Activated CD4-positive, alpha-beta T cell treated with anti-CD3 and anti-CD28 coated beads, Interleukin-2, amount 10 ng/mL, durations not matched to agents 24 days and 14 days (primary cell): ENCODE measurements at places on chromosomes 12 and 14. TPM values are rescaled to one million over a fixed set of nuclear protein-coding genes. Genes with fewer than 3 reads are reported as not detected.

DNA sequence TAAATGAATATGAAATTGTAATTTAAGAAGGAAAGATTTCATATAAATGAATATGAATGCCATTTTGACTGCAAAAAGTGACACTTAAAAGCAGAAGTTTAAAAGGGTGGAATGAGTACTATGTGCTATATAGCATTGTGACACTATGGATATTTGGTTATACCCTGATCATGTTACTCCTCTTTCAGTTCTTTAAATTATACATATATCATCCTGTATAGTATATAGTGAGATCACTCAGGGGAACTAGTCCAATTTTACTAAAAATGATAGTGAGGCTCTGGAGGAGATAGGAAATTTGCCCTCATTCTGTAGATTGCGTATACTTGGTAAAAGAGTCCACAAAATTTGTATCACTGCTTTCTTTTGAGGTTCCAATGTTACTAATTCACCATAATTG is 155.7 kb upstream of the BTG1 start:
- H3K27ac ChIP-seq: no peak overlapping the region
- no peaks in the 10 kb centered on the region for H3K27me3 ChIP-seq
- no peak overlapping the region for H3K4me3 ChIP-seq
- peaks cover 4% of the 10 kb centered on the region for H3K36me3 ChIP-seq
- H3K4me1 ChIP-seq: peaks cover 24% of the 10 kb centered on the region

The DCN gene
- total RNA-seq: not detected in 2 replicates

The TAMALIN gene
- 10.4 and 12.4 TPM in 2 replicates for total RNA-seq

- no peaks in the 10 kb centered on the region for H3K36me3 ChIP-seq
- H3K27ac ChIP-seq: peak overlapping the region; percentile 73
- H3K27me3 ChIP-seq: no peaks in the 10 kb centered on the region
Observed at GRCh38 chr14:65211341-65211987, 109.1 kb upstream of the MAX start.

GRCh38 chr12:538731-539539 is 79.2 kb downstream of the B4GALNT3 start:
- H3K36me3 ChIP-seq: no peaks in the 10 kb centered on the region
- H3K4me3 ChIP-seq: peak overlapping the region; percentile 48
- H3K27ac ChIP-seq: peak overlapping the region; percentile 78
- H3K4me1 ChIP-seq: peaks cover 15% of the 10 kb centered on the region

The CCDC60 gene
- not detected in 2 replicates for total RNA-seq

DNA sequence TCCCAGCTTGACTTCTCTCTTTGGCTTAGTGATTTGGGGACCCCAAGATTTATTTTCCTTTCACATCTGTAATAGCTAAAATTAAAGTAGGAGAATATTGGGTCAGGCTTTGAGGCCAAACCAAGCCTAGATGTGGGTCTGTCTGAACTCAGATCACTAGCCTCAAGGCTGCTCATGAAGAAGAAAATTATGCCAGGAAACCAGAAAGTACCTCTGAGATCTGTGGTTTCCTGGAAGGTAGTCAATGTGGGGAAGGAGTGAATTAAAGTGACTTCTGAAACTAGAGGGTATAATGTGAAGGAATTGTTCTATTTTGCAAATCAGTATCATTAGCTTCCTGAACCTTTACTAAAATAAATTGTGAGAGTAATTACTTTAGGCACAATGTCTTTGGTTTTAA is 13.4 kb upstream of the CLEC12A start:
- peaks cover 39% of the 10 kb centered on the region for H3K4me1 ChIP-seq
- H3K27me3 ChIP-seq: no peaks in the 10 kb centered on the region
- H3K36me3 ChIP-seq: no peaks in the 10 kb centered on the region
- H3K27ac ChIP-seq: no peak overlapping the region
- H3K4me3 ChIP-seq: peak overlapping the region; percentile 35

GRCh38 chr12:50112456-50113218 is 601 bp downstream of the COX14 start:
- DNase-seq: no peak
- peaks cover 25% of the 10 kb centered on the region for H3K36me3 ChIP-seq

DNA sequence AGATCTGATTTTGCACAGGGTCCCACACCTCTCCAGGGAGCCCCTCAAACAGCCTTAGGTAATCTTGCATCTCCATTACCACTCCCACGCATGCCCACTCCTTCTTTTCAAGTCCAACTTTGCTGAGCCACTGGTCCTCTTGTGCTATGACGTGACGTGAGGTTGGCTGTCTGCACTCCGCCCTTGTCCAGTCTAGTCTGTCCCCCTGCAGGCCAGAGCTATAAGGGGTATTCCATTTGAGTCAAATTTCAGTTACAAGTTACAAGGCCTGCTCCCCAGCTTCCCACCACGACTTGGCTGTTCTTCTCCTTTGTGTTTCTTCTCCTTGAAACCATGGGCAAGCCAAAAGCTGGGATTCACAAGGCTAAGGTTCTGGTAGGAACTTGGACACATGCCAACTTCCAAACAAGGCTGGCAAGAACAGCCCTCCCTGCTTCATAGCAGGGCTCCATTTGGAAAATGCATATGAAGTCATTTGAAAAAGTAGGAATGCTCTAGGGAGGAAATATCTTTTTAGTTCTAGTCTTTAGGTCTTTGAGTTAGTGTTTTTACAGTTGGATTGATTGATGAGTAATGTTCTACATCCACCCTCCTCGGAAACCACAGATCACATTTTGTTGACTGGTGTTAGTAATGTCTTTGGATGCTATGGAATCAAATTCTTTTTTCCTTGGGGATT is 49.1 kb downstream of the KCNA1 start:
- H3K36me3 ChIP-seq: no peaks in the 10 kb centered on the region
- no peaks in the 10 kb centered on the region for H3K4me1 ChIP-seq
- DNase-seq: no peak
- H3K27ac ChIP-seq: no peak overlapping the region

- H3K27ac ChIP-seq: peak overlapping the region; percentile 92
- peak; percentile 83 for DNase-seq
- no peaks in the 10 kb centered on the region for H3K27me3 ChIP-seq
- H3K4me3 ChIP-seq: peak overlapping the region; percentile 82
- H3K4me1 ChIP-seq: peaks cover 32% of the 10 kb centered on the region
- peaks cover 46% of the 10 kb centered on the region for H3K36me3 ChIP-seq
Observed at GRCh38 chr12:21509768-21510167, 8.2 kb downstream of the GOLT1B start.

The RAD52 gene
- 15.2 and 15.7 TPM in 2 replicates for total RNA-seq

DNA sequence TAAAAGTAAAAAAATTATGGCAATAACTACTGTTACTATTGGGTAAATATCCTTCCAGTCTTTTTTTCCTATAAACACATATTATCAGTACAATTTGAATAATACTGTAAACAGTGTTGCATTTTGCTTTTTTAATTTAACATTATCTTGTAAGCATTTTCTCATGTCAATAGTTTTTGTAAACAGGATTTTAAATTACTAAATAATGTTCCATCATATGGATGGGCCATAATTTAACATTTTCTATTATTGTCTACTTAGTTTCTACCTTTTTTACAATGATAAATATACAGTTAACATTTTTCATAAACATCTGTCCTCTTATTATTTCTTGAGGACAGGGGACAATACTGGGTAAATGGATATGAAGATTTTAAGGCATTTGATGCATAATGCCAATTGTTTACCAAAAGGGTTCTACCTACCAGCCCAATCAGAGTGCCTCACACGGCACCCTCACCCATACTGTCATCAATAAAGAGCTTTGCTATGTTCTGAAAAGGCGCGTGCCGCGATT is 759 bp upstream of the ACVR1B start:
- H3K27me3 ChIP-seq: peaks cover 46% of the 10 kb centered on the region
- H3K36me3 ChIP-seq: no peaks in the 10 kb centered on the region

DNA sequence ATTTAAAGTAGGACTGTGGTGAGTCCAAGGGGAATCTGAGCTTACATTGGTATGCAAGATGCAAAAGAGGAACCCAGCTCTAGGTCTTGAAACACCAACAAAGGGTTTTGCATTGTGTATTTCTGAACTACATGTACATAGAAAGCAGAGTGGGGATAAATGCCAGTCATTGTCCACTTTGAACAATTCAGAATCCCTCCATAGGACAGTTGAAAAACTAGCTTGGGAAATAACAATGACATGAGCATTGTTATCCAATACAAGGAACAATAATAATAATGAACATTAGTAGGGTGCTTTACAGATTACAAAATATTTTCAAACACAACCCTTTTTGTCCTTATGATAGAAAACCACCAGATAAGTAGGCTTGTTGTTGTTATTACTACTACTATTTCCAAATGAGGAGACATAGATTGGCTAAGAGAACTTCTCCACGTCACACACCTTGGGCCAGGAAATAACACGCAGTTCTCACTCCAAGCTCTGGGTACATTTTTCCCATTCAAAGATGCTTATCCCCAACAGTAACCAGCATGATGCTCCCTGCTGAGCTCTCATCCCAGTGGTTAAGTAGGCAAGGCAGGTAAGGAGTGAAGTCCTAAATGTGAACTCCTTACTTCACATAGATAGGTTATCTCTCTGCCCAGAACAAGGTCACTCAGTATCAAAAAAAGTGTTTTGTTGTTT is 51.7 kb upstream of the RASSF8 start:
- no peaks in the 10 kb centered on the region for H3K4me1 ChIP-seq
- H3K4me3 ChIP-seq: no peak overlapping the region
- no peak overlapping the region for H3K27ac ChIP-seq
- H3K36me3 ChIP-seq: no peaks in the 10 kb centered on the region

The SLC8A3 gene
- 0.36 and 0.79 TPM in 2 replicates for total RNA-seq

GRCh38 chr12:111285200-111285599 is 83.7 kb downstream of the PHETA1 start:
- no peaks in the 10 kb centered on the region for H3K36me3 ChIP-seq
- H3K27me3 ChIP-seq: no peaks in the 10 kb centered on the region
- H3K27ac ChIP-seq: no peak overlapping the region

- H3K4me3 ChIP-seq: no peak overlapping the region
- H3K36me3 ChIP-seq: no peaks in the 10 kb centered on the region
- H3K4me1 ChIP-seq: peaks cover 17% of the 10 kb centered on the region
- peaks cover 11% of the 10 kb centered on the region for H3K27me3 ChIP-seq
Observed at GRCh38 chr12:42473130-42473529, 116.4 kb downstream of the PRICKLE1 start.

- no peaks in the 10 kb centered on the region for H3K27me3 ChIP-seq
- no peak overlapping the region for H3K4me3 ChIP-seq
- H3K27ac ChIP-seq: no peak overlapping the region
- no peaks in the 10 kb centered on the region for H3K4me1 ChIP-seq
- DNase-seq: no peak
Observed at GRCh38 chr12:117702741-117703140, 266.0 kb downstream of the KSR2 start.

DNA sequence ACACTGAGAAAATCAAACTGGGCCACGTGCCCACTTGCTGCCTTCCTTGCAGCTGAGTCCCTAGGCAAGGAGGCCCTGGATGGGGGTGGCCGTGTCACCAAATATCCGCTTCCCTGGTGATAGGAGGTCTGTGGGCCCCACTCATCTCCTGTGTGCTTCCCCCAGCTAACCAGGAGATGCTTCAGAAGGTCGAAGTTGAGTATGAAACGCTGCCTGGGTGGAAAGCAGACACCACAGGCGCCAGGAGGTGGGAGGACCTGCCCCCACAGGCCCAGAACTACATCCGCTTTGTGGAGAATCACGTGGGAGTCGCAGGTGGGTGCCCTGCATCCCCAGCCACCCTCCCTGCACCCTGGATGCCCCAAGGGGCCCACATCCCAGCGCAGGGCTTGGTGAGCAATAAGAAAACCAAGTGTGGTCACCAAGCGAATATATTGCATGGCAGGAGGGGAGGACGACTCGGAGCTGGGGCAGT is 6.8 kb upstream of the SIVA1 start:
- H3K36me3 ChIP-seq: no peaks in the 10 kb centered on the region
- H3K4me3 ChIP-seq: no peak overlapping the region
- H3K4me1 ChIP-seq: peaks cover 2% of the 10 kb centered on the region
- DNase-seq: no peak
- H3K27me3 ChIP-seq: peaks cover 1% of the 10 kb centered on the region
- no peak overlapping the region for H3K27ac ChIP-seq

The TRAF3 gene
- 64.6 and 68.8 TPM in 2 replicates for total RNA-seq

DNA sequence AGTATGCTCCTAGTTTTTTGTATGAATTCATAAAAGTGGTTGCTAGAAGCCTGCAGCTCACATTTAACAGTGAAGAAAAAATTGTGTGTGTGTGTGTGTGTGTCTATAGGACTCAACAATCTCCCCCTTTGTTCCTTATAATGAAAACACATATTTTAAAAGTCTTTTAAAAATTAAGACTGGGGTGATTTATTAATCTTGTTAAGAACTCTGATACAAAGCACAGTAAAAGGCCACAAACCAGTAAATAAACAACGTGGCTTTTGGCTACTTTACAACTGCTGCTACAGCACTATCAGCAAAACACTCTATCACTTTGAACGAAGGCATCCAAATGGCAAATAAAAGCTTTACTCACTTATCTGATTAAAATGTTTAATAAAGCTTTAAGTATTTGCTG is 594 bp upstream of the VCPKMT start:
- peaks cover 19% of the 10 kb centered on the region for H3K4me1 ChIP-seq
- H3K4me3 ChIP-seq: peak overlapping the region; percentile 97
- peaks cover 28% of the 10 kb centered on the region for H3K36me3 ChIP-seq

DNA sequence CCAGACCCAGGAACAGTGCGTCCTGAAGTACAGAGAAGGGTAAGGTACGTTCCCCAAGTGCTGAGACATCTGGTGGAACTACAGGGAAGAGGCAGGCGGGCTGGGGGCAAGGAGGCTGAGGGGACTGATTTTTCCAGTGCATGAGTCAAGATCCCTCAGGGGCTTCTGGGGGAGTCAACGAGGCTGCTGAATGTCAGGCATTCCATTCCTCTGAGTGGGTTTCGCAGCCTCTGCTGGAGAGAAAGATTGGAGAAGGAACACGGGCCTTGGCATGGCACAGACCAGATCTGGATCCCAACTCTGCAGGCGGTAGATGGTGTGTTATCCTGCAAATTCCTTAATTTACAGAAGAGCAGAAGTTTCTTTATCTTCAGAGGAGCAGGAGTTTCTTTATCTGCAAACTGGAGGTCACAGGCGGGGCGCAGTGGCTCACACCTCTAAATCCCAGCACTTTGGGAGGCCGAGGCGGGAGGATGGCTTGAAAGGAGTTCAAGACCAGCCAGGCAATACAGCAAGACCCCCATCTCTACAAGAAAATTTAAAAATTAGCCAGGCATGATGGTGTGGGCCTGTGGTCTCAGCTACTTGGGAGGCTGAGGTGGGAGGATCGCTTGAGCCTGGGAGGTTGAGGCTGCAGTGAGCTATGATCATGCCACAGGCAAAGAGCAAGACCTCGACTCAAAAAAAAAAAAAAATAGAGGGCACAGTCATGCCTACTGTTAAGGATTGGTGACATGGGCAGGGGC is 132.6 kb upstream of the MAP1LC3B2 start:
- H3K4me3 ChIP-seq: no peak overlapping the region
- H3K36me3 ChIP-seq: no peaks in the 10 kb centered on the region
- H3K27me3 ChIP-seq: no peaks in the 10 kb centered on the region
- H3K27ac ChIP-seq: no peak overlapping the region
- DNase-seq: no peak

The SMCO2 gene
- total RNA-seq: 1.1 and 1.4 TPM in 2 replicates

The MPHOSPH9 gene
- total RNA-seq: 87.1 and 90.3 TPM in 2 replicates

The MSI1 gene
- 0.33 and 0.79 TPM in 2 replicates for total RNA-seq

- H3K36me3 ChIP-seq: no peaks in the 10 kb centered on the region
- H3K4me3 ChIP-seq: no peak overlapping the region
Observed at GRCh38 chr12:70002912-70003255, 177.9 kb downstream of the MYRFL start.
